ENCODE measurements at places on chromosomes 11 and 22.

- no peak for DNase-seq
These were observed 155.5 kb upstream of the DDI1 start for GRCh38 chr11:103880968-103881367.

- DNase-seq = no peak
These were observed 21.5 kb downstream of the C22orf23 start for GRCh38 chr22:37931893-37932389.

DNA sequence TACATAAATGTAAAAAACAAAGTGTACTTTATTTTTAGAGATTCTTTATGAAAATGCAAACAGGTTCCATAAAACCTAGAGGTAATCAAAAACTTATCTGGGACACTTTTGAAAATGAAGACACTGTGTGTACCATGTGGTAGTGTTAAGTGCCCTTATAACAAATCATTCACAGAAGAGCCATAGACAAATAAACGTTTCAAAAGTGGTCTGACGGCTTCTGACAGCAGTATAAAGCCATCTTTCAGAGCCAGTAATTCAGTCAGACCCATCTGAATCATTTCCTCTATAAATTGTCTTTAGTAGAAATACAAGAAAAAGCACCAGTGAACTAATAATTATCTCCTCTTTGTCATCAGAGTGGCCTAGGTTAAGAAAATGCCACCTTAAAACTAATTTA is 100.0 kb downstream of the PAX6 start:
- no peak for DNase-seq

DNA sequence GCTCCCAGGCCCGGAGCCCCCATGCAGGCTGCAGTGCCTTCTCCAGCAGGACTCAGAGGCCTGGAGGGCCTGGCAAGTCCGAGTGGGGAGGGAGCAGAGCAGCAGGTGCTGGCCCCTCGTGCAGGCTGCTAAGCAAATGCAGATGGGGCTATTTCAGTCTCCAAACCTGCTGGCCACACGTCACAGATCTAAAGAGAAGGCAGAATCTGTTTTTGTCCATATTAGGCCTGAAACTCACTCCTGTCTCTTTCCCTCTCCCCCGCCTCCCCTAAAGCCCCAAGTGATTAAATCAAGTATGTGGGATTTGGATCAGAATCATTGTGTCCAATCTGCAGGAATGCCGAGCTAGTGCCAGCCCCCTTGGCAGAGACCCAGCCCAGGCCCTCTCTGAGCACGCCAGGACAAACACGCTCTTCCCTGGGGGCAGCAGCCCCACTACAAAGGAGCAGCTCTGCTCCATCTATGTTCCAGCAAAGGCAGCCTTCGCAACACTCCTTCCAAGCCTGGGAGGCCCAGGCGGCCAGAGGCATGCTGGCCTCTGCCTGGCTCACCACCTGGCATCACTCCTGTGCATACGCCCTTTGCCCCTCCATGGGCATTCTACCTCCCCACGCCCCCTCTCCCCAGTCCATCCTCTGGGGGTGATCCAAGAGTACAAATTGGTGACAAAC is 26.5 kb downstream of the RPL27A start:
- peak; percentile 98 for DNase-seq

DNA sequence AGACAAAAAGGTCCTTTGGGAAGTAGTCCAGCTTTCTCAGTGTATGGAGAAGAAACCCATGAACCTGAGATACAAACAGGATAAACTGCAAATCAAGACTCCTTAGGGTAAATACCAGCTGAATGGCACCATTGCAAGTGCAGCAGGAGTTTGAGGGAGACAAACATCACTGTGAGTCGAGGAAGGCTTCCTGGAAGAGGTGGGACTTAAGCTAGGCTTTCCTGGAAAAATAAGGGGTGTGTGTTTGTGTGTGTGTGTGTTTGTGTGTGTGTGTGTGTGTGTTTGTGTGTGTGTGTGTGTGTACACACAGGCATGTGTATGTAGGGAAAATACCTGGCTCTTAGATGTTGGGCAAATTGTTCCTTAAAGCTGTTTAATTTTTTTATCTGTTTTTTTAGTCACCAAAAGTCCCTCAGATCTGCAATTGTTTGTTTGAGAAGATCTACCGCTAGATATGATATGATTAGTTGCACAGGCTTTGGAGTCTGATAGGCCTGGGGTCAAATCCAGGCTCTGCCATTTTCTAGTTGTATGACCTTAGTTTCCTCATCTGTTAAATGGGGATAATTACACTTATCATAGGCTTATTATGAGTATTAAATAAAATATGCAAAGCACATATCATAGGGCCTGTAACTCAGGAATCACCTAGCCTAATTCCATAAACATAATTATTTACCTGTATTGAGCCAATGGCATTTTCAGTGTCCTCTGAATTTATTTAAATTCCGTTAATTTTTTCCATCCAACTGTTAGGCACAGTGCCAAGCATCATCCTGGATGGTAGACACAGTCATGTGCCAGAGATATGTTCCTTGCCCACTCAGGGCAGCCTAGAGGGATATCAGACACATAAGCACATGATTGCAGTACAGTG is 85.6 kb upstream of the EED start:
- no peak for DNase-seq

DNA sequence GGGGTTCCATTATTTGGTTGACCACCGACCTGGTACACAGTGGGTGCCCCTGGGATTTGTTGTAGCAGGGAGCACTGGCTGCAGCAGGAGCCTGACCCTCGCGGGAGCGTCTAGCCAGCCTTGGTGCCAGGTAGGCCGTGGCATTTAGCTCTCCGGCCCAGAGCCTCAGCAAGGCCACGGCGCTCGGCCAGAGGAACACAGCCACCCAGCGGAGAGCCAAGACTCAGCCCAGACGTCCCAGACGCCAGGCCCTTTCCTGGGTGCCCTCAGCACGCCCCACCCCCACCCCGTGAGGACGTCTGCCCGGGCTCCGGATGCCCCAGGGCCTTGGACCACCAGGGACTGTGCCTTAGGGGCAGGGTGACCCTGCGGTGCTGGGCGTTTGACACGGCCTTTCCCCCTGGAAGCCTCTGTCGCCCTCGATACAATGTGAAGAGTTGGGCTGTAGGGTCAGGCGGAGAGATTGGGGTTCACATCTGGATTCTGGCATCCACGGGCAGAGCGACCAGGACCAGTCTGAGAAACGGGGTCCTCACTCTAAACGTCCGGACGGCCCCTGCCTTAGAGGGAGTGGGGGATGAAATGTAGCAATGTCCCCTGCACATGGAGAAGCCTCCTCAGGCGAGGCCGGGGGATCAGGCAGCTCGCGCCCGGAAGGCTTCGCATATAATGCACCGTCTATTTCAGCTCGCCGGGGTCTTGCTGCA is 99.2 kb upstream of the FGF3 start:
- peak; percentile 54 for DNase-seq

All from sigmoid colon (tissue), 7 donors.